ENCODE measurements at places on chromosomes 2 and 18.

DNA sequence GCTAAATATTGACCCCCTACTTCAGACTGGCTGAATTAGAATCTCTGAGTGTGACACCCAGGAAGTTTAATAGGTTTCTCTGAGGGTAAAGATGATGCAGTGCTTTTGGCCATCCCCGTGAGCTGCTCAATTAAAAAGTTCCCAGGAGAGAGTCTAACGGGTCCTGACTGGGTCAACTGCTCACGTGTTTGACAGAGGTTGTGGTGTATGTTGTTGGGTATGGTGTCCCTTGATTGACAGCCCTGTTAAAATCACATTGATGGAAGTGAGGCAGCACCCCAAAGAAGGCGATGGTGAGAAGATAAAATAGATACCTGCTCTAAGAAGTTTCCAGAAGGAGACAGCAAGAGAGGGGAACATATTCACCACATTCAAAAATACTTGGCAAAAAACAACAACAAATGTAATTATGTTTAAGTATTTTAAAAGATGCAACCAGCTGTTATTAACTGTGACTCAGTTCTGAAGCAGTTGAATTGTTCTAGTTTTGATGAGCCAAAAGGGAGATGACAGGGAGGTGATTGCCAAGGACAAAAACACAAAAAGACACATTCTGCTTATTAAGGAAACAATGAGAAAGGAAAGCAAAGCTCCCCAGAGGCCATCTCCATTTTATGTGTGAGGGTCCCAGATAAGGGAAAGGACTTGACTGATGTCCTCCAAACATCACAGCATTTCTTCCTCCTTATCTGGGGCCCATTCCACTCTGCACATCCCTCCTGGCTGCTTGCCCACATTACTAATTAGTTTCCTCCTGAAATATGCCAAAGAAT lies 11.5 kb upstream of the GMCL1 start:
- no peak for DNase-seq

GRCh38 chr2:167966937-167967913 lies 280.2 kb downstream of the STK39 start:
- no peak for DNase-seq

- no peak for DNase-seq
Observed at GRCh38 chr2:112000399-112001135, 54.5 kb upstream of the TMEM87B start.

DNA sequence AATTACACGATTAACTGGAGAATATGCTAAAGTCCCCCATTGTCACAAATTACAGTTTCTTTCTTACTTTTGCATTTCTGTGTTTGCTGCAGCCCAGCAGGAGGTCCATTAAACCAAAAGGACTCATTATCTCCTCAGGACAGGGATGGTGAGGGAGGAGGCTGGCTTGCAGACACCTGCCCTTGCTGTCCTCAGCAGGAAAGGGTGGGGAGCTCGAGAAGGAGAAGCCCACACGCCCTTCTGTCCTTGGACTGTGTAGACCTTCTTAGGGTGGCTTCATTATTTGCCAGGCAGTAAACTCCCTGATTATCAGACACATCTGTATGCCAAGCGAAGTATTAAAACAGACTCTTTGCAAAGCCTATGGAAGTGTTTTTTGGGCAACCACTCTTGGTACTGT lies 196.0 kb downstream of the LDLRAD4 start:
- DNase-seq: no peak

GRCh38 chr2:46334389-46335271 lies 37.4 kb downstream of the EPAS1 start:
- no peak for DNase-seq

DNA sequence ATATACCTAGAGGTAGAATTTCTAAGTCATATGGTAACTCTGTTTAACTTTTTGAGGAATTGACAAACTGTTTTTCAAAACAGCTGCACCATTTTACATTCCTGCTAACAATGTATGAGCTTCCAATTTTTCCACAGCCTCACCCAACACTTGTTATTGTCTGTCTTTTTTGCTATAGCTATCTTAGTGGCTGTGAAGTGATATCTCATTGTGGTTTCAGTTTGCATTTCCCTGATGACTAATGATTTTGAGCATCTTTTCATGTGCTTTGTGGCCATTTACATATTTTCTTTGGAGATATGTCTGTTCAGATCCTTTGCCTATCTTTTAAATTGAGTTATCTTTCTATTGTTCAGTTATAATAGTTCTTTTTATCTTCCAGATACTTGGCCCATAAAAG lies 273.8 kb downstream of the AGPS start:
- DNase-seq: no peak

GRCh38 chr18:23634692-23635091 lies 28.0 kb downstream of the ANKRD29 start:
- DNase-seq: no peak

- DNase-seq: no peak
Observed at GRCh38 chr2:109242654-109243331, 113.8 kb downstream of the SH3RF3 start.

GRCh38 chr2:217360781-217361482 lies 501.1 kb upstream of the TNP1 start:
- DNase-seq: no peak

- peak; percentile 90 for DNase-seq
Observed at GRCh38 chr2:130342020-130342532, 621 bp upstream of the IMP4 start.

DNA sequence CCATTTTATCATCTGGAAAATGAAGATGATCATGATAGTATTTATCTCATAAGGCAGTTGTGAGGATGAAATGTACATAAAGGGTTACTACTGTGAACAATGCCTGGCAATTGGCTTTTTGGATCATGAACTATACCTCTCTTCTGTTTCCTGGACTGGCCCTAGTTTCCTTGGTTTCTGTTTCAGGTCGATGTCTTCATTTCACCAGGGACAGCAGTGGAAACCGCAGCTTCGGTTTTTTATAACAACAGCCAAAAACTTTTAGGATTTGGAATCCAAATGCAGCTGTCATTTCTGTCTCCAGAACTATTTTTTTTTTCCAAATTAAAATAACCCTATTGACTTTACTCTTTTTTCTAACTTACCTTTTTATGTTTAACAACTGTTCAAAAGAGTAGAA lies 425.1 kb downstream of the RND3 start:
- DNase-seq: no peak

GRCh38 chr18:49044898-49045297 lies 94.1 kb upstream of the SMAD7 start:
- no peak for DNase-seq

- no peak for DNase-seq
Observed at GRCh38 chr2:227377467-227378351, 1.4 kb downstream of the TM4SF20 start.

GRCh38 chr2:11292464-11293255 lies 51.8 kb downstream of the ROCK2 start:
- no peak for DNase-seq

DNA sequence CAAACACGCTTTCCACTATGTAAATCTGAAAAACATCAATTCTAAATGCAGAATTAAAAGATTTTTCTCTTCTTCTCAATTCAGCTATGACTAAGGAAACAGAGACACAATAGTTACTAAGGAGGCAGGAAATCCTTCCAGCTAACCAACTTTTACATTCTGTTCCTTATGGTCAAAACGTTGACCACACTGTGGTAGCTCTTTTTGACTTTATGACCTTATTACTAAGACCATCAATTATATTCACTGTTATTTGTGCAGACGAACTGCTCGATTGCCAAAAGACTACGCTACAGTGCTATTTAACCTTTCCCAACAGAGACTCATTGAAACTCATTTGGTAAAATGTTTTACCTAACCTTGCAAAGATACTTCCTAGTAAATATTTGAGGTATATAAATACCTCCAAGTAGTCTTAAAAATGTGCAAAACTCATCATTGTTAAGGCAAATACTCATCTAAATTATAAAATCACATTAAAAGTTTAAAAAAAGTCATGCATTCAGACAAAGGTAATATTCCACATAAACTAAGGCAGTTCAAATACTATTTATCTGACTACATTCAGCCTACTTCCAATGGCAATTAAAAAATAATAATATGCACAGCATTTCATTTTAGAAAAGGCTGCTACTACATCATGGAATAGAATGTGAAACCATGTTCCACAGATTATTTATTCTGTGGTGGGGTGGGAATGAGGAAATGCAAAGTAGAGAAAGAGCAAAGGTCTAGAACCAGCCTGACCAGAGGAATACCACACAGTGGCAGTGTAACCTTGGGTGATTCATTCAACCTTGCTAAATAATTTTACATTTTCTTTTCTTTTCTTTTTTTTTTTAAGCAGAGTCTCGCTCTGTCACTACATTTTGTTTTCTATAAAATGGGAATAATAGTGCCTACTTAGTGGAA lies 139.9 kb downstream of the THADA start:
- no peak for DNase-seq

DNA sequence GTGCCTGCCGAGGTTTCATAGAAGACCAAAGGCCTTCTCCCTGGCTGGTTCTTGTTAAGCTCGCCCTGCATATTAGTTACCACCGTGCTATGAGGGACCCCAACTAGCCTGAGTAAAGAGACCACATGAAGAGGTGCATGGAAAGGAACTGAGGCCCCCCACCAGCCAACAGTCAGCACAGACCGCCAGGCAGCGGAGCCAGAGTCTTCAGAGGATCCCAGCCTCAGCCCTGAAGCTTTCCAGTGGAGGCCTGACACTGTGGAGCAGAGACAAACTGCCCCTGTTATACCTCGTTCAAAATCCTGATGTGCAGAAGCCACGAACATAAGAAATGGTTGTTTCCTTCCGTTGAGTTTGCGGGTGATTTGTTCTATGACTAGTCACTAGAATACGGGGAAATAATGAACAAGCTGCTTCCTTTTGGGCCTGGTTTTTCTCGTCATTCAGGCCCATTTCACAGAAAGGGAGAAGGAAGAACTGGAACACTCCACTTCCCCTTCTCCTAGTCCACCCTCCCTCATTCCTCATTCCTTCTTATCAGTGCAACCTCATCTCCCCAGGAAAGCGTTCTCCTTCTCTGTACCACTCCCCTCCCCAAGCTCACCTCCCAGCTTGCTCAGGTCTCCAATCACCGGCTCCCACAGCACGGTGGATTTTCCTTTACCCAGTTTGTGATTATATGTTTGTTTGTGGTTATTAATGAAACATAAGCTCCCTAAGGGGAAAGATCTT lies 3.0 kb upstream of the GLI2 start:
- DNase-seq: no peak

DNA sequence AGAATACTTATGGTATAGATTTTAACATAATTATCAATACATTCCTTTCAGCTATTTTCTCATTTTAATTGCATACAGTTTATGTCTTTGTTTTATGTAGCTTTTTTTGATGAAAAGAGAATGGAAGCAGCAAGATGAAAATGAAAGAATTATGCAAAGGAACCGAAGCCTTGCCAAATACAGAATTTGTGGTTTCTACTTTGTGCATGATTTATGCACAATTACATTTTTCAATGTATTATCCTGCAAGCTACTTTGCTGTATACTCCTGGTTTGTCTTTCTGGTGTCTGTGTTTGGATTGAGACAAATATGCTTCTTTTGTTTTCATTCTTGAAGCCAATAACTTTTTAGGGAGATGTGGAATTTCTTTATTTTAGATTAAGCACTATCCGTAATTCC lies 1642.6 kb upstream of the CELF4 start:
- no peak for DNase-seq

DNA sequence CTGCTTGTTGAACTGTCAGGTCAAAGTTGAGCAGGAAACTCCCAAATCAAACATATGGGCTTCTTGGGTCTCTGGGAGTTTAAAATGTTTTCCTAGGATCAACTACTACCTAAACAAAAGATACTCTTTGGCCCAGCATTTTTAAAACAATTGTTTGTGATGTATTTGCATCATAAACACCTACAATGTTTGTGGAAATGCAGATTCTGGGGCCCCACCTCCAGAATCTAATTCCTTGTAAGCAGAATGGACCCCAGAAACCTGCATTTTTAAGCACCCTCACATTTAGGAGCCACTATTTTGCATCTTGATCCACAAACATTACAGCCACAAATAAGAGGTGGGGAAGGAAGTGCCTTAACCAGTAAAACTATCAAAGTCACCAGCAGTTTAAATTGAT lies 104.1 kb downstream of the TMEM131 start:
- DNase-seq: no peak

DNA sequence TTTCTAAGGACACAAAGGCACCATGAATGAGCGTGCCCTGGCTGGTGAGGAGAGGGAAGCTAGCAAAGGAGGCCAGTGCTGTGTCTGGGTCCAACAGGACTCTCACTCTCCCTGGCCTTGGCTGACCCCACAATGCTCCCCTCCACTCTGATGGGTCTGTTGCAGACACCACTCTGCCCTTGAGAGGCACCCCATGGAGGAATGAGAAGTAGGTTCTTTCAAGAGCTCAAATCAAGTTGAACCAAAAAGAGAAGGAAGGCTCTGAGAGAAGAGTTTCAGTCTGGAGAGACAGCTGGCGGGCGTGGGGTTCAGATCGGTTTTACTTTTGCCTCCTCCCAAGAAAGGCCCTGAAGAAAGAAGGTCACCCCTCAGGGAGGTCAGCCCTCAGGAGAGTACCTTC lies 18.4 kb downstream of the TMEM247 start:
- no peak for DNase-seq

DNA sequence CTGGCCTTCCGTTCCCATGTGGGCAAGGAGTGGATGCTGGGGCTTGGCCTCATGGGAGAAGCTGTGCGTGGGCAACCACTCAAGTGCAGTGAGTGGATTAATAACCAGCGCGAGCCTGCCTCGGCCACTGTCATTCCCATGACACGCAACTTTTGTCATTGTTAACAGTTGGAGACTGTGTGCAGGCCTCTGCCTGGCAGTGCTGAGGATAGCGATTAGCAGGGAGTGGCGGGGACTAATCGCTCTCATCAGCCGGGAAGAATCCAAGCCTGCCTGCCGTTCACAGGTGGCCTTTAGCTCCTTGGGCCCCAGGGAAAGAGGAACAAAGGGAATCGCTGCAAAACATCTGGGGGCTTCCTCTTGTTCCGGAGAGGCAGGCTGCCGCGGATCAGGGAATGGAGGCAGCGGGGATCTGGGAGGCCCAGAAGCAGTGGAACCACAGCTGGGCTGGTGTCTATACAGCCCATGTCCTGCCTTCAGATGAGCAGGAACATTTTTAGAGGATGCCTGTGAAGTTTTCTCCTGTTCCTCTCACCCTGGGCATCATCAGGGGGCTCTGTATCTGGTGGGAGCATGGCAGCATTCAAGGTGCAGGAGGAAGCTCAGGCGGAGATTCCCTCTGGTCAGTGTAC lies 53.8 kb downstream of the CTIF start:
- no peak for DNase-seq

DNA sequence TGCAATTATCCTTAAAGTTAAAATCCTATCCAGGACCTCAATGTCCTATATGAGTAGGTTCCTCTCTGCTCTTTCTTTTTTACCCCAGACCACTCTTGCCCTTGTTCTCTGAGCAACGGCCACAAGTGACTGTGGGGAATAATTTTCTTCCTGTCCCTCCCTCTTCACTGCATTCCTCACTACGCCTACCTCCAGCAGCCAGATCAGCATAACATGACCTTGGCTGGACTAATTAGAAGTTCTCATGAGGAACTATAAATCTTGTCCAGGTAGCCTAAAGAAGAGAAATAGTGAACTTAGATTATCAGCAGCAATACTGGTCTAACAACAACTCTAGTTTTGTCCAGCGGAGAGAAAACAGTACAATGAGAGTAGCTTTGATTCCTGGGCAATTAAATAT lies 643.8 kb upstream of the KLHL29 start:
- no peak for DNase-seq

GRCh38 chr2:48482769-48483168 lies 47.2 kb upstream of the STON1 start:
- DNase-seq: no peak

GRCh38 chr18:49241852-49242251 lies 218.6 kb downstream of the DYM start:
- no peak for DNase-seq

All from stimulated activated CD4-positive, alpha-beta T cell treated with anti-CD3 and anti-CD28 coated beads, Interleukin-4, amount 100 ng/mL, for 24 hours (primary cell).